Femur (tissue), 1 donor: ENCODE measurements at places on chromosomes 13 and 19.

- no peak for DNase-seq
These were observed 19.5 kb downstream of the ERICH4 start for GRCh38 chr19:41462497-41462896.

GRCh38 chr13:45825387-45825650, 26.2 kb downstream of the SIAH3 start:
- no peak for DNase-seq

GRCh38 chr13:85243831-85244230, 555.4 kb downstream of the SLITRK6 start:
- no peak for DNase-seq

DNA sequence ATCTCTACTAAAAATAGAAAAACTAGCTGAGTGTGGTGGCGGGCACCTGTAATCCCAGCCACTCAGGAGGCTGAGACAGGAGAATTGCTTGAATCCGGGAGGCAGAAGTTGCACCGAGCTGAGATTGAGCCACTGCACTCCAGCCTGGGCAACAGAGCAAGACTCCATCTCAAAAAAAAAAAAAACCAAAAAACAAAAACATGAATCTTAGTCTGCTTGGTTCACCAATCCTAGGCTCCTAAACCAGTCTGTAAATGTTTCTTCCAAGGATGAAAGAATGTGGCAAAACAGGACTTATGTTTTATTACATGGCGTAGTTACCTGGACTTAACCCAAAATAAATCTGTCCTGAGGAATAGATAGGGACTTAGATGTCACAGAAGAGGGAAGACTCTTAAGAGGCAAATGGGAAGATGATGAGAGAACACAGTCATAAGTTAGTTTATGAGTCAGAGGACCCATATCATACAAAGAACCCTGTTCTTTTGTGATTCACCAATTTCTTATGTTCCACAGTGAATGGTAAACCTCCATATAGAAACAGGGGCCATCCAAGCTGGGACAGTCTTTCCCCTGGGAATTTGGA, 6.9 kb upstream of the FBXL3 start:
- no peak for DNase-seq

- no peak for DNase-seq
These were observed 95.3 kb upstream of the SLC10A2 start for GRCh38 chr13:103161476-103161875.

GRCh38 chr19:9146882-9147281, 6.7 kb downstream of the ZNF317 start:
- DNase-seq: no peak

GRCh38 chr13:103067751-103068555, 1.7 kb upstream of the SLC10A2 start:
- no peak for DNase-seq

GRCh38 chr19:5484398-5485285, 29.4 kb downstream of the ZNRF4 start:
- peak; percentile 50 for DNase-seq

DNA sequence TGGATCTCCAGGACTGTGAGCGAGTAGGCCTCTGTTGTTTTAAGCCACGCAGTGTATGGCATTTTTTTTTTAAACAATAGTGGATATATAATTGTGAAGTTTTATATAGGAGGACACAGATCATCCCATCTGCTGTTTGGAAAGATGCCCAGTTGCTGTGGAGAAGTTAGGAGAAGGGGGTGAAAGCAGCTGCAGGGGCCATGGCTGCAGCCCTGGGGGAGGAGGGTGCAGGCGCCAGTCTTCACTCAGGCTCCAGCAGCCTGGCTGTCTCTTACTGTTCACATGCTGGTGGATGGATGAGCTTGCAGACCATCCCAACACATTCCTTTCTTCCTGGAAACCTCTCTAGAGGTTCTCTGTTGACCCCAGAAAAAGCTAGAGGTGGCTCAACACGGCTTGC, 242.3 kb downstream of the TEX29 start:
- DNase-seq: no peak

DNA sequence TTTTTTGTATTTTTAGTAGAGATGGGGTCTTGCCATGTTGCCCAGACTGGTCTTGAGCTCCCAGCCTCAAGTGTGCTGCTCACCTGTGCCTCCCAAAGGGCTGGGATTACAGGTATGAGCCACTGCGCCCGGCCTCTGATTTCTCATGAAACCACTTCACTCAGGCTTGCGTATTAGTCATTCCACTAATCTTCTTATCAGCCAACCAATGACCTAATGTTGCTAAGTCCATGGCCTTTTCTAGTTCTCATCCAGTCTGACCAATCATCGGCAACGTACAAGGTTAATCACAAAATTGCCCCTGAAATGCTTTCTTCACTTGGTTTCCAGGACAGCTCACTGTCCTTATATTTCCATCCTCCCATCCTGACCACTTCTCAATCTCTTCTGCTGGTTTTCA, 605.3 kb upstream of the SLC10A2 start:
- DNase-seq: no peak

DNA sequence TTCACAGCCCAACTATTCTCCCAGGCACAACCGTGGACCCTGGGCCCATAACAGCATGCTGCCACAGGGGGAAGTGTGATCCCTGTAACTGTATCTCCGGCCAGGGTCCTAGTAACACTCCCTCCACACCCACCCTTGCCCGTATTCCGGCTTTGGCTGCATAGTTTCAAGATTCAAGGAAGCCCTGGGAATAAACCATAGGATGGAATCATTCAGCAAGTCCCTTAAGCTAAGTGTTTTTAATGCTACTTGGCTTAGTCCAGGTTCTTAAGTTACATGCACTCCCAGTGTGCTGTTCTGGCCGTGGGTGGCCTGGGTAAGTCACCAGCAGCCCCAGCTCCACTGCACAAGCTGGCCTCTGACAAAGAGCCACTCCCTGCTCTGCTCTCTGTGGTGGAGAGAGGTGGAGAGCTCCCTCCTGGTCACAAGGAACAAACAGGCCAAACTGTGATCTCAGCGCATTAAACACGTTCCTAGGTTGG, 532.4 kb upstream of the SGCG start:
- DNase-seq: peak; percentile 79

DNA sequence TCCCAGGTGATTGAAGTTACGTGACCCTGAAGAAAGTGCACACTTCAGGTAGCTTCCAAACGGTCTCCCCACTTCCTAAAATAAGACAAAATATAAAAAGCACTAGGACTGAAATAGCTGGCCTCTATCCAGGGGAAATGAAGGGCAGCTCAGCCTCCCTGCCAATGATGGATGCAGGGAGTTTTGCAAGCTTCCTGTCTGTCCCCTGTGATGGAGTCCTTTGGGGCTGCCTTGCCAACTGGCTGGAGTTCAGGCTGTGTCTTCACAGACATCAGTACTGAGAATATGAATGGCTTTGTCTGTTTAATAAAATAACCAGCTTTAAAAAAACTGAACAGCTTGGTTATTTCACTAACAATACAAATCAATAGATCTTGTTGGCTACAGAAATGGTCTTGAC, 101.4 kb upstream of the GPR12 start:
- no peak for DNase-seq

DNA sequence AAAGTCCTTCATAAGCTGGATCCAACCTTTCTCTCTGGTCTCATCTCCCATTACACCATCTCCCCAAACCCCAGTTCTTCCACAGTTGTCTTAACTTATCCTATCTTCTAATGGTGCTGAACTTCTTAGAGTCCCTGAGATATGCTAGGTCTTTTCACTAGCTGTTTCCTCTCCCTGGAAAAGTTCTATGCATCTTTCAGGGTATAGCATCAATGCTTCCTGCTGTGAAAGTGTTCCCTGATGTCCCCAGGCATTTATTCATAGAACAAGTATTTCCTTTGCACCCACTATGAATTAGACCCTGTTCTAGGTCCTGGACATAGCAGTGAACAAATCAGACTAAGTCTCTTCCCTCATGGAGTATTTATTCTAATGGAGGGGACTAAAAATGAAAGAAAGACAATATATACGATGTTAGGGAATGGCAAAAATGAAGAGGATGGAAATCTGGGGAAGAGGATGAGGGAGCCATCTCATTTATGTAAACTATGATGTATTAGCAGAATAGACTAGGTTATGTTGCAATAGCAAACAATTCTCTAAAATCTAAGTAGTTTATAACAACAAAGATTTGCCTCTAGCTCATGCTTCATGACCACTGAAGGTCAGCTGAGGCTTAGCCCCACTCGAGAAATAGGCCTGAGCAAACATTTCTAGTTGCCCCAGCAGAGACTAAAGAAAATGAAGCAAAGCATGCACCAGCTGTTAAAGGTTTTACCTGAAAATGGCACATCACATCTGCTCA, 120.0 kb downstream of the CYSLTR2 start:
- DNase-seq: no peak

DNA sequence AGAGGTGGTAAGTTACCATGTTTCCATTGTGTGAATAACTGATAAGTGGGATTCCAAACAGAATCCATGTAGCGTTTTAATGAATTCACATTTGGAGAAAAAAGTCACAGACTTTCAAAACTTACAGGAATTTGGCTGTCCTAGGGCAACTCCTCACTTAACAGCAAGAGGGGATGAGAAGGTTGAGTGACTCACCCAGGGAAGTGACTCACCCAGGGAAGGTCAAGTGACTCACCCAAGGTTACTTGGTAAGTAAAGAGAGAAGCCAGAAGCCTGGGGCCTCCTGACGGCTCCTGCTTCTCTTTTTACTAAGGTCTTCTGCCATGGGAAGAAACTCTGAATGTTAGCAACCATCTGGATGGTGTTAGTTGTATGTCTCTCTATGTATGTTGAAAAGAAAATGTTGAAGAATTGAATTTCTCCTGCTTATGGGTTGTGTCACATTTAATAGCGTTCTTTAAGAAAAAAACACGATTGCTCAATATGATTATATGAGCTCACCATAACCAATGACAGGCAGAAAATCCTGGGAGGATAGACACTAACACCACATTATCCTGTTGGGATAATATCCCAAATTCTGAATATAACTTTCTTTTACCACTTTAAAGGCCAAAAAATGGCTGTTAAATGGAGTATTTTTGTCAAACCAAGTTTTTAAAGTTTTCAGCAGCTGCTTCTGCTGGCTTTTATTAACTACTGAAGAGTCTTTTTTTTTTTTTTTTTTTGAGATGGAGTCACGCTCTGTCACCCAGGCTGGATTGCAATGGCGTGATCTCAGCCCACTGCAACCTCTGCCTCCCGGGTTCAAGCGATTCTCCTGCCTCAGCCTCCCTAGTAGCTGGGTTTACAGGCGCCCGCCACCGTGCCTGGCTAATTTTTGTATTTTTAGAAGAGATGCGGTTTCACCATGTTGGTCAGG, 195.6 kb downstream of the GGACT start:
- DNase-seq: peak; percentile 48

- no peak for DNase-seq
These were observed 3.6 kb downstream of the TUBB4A start for GRCh38 chr19:6498294-6499036.

GRCh38 chr13:101417043-101417406, 717 bp upstream of the NALCN start:
- DNase-seq: no peak

DNA sequence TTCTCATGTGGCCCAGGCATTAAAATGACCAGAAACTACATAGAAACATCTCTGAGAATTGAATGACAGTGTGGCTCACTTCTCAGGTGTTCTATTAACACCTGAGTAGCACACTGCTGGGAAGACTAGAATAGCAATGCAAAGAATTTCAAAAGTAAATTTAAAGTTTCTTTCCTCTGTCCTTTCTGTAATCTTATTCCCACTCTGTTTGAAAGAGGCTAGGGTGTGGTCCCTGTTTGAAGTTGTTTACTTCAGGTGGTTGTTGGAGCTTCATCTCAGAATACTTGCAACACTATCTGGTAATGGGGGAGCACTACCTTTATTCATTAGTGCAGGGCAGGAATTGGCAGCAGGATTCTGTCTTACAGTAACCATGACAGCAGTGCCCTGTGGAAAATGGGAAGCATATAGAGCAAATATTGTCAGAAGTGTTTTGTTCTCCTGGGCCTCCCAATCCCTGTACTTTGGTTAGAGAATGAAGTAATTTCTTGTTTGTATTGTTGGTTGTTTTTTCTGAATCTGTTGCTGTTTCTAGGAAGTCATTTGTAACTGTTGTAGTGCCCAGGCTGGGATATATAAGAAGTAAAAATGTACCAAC, 1210.2 kb upstream of the ATXN8OS start:
- no peak for DNase-seq

DNA sequence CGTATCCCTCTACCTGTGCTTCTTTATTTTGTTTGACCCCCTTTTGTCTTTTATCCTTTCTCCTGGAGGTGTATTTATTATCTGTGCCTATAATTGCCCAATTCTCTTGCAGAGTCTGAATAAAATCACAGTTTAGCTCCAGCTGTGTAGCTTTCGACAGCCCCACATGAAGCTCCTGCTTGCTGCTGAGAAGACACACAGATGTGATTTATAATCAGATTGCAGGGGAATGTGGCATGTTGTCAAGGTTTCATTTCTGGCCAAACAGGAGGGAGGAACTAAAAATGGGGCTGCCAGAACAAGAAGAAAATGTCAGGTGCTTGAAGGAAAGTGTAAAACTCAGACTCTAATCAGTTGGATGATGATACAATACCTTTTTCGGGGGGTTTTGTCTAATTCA, 22.7 kb downstream of the CCNA1 start:
- no peak for DNase-seq

GRCh38 chr13:49366841-49367240, 77.0 kb downstream of the CAB39L start:
- no peak for DNase-seq

GRCh38 chr13:22061806-22062391, 391.0 kb downstream of the FGF9 start:
- DNase-seq: no peak

- no peak for DNase-seq
These were observed 53.6 kb downstream of the SLC10A2 start for GRCh38 chr13:103012646-103013045.

GRCh38 chr19:41174297-41174928, 18.6 kb upstream of the CYP2S1 start:
- no peak for DNase-seq

DNA sequence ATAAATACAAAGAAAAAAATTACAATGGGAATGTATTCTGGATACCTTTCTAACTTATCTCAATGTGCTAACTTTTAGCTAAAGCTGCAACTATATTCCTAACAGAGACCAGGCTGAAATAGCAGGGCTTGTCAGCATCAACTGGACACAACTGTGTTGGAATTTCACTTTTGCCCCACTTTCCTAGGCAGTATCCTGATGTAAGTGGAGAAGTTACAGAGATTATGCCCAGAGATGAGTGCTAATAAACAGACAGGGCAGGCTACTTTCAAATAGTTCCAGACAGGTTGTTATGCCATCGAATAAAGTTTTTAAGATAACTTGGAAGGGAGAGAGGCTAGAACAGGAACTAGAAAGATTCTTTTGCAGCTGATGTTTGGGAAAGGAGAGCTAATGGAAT, 201.9 kb downstream of the KCTD12 start:
- no peak for DNase-seq

- DNase-seq: peak; percentile 19
These were observed 13.1 kb downstream of the CILP2 start for GRCh38 chr19:19550972-19551852.
